ENCODE measurements at places on chromosomes 5 and 9.
A peak's percentile ranks its signal among the peaks of the same experiment; 100 is the strongest.

- H3K27me3 ChIP-seq = no peaks in the 10 kb centered on the region
- H3K36me3 ChIP-seq = no peaks in the 10 kb centered on the region
- no peak overlapping the region for H3K27ac ChIP-seq
- no peaks in the 10 kb centered on the region for H3K4me1 ChIP-seq
- no peak for DNase-seq
Measured at GRCh38 chr9:126633881-126634558, 20.3 kb downstream of the LMX1B start.

GRCh38 chr9:86356871-86357866, 3.0 kb upstream of the TUT7 start:
- H3K27me3 ChIP-seq = no peaks in the 10 kb centered on the region
- H3K27ac ChIP-seq = peak overlapping the region; percentile 43
- peaks cover 25% of the 10 kb centered on the region for H3K4me1 ChIP-seq
- peaks cover 23% of the 10 kb centered on the region for H3K36me3 ChIP-seq
- H3K4me3 ChIP-seq = no peak overlapping the region

GRCh38 chr9:127514468-127514867, 63.2 kb downstream of the LRSAM1 start:
- peaks cover 99% of the 10 kb centered on the region for H3K36me3 ChIP-seq
- no peak overlapping the region for H3K4me3 ChIP-seq
- DNase-seq = no peak
- H3K27ac ChIP-seq = no peak overlapping the region

- peaks cover 17% of the 10 kb centered on the region for H3K4me1 ChIP-seq
- H3K27ac ChIP-seq = no peak overlapping the region
- no peak for DNase-seq
- no peaks in the 10 kb centered on the region for H3K36me3 ChIP-seq
- no peaks in the 10 kb centered on the region for H3K27me3 ChIP-seq
Measured at GRCh38 chr5:150266871-150267291, 22.7 kb downstream of the CAMK2A start.

- DNase-seq = no peak
- H3K4me1 ChIP-seq = no peaks in the 10 kb centered on the region
- no peaks in the 10 kb centered on the region for H3K27me3 ChIP-seq
- H3K27ac ChIP-seq = no peak overlapping the region
- H3K36me3 ChIP-seq = no peaks in the 10 kb centered on the region
Measured at GRCh38 chr5:66820630-66821207, 224.5 kb downstream of the MAST4 start.

DNA sequence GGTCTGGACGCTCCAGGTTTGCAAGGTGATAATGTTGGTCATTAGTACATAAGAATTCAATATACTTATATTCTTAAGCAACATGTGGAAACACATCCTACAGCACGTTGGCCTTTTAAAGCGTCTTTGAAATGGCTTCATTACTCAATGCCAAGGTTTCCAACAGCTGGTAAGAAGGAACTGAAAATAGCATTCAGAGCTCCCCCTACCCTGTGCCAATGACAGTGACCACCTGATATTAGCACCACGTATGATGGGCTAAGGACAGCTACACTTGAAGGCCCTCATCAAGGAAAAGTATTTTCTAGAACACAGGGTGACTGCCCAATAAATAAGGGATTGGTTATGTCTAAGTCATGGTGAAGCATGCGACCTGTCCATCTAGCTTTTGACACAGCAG, 9.9 kb downstream of the ZNF622 start:
- peaks cover 71% of the 10 kb centered on the region for H3K36me3 ChIP-seq
- no peaks in the 10 kb centered on the region for H3K27me3 ChIP-seq
- DNase-seq = no peak
- H3K27ac ChIP-seq = peak overlapping the region; percentile 83

DNA sequence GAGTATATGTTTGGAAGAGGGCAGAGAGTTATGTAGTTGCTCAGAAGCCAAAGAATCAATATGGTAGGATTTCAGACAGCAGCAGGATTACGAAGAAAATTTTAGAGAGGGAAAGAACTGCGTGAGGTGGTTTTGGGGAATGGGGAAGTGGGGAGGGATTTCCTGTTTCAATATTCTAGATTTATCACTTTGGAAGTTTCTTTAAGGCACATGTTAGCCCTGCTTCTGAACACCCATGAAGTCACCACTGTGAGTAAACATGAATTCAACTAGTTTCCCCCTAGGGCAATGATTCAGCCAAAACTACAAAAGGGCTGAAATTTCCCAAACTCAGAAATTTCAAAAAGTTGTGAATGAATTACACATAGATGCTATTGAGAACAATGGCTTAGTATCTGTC, 132.2 kb downstream of the EBF1 start:
- no peak overlapping the region for H3K4me3 ChIP-seq
- H3K36me3 ChIP-seq = no peaks in the 10 kb centered on the region
- no peaks in the 10 kb centered on the region for H3K27me3 ChIP-seq
- DNase-seq = peak; percentile 91
- H3K27ac ChIP-seq = peak overlapping the region; percentile 73

GRCh38 chr5:167261309-167262100, 1029.9 kb upstream of the WWC1 start:
- no peak overlapping the region for H3K4me3 ChIP-seq
- H3K27ac ChIP-seq = no peak overlapping the region
- DNase-seq = peak; percentile 61
- H3K36me3 ChIP-seq = no peaks in the 10 kb centered on the region
- H3K27me3 ChIP-seq = no peaks in the 10 kb centered on the region

DNA sequence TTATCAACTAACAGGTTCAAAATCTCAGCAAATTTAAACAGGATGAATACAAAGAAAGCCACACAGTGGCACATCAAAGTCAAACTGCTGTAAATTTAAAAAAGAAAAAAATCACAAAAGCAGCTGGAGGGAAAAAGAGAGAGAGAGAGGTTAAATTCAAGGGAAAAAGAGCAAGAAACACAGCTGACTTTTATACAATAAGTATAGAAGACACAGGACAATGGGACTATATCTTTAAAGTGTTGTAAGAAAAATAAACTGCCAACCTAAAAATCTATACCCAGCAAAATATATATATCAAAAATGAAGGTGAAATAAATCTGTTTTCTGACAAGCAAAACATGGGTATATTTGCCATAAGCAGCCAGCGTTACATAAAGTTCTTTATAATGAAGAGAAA, 261.5 kb downstream of the TLE1 start:
- peaks cover 5% of the 10 kb centered on the region for H3K36me3 ChIP-seq
- no peaks in the 10 kb centered on the region for H3K4me1 ChIP-seq
- DNase-seq = no peak

DNA sequence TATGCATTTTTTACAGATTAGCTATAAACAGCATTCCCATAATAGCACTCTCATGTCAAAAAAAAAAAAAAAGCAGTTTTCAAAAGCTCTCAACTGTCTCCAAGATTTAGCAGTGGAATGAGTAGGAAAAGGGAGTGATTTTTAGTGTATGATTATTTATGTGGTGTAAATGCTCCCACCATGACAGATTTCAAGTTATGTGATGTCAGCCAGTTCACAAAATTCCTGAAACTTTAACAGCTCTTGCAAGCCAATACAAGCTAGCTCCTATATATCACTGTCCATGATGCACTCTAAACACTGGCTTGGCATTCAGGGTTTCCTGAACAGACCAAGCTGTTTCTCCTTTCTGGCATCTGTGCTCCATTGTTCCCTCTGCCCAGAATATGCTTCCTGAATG, 7.9 kb upstream of the ANKDD1B start:
- no peaks in the 10 kb centered on the region for H3K4me1 ChIP-seq
- peaks cover 31% of the 10 kb centered on the region for H3K36me3 ChIP-seq
- no peak overlapping the region for H3K4me3 ChIP-seq
- no peaks in the 10 kb centered on the region for H3K27me3 ChIP-seq
- peak overlapping the region; percentile 24 for H3K27ac ChIP-seq

DNA sequence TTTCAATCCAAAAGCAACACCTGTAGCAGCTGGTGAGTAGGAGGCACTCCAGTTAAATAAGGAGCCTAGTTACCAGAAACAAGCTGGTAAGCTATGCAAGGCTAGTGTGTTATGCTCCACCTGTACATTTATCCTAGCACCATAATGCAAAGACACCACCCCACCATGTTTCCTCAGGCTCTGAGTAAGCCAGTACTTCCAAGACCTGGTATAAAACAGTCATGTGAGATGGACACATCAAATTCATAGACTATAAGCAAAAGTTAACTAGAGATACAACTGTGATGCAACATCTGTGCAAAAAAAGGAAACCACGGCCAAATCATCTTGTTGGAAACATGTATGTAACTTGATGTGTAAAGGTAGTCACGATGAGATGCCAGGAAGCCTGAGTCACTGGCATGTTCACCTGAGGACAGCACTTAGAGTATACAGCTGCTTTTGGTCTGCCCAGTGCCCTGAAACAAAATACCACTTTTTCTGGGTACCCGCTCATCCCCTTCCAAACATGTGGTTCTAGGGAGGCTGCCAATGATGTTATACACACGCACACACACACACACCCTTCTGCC, 66.1 kb downstream of the CDK5RAP2 start:
- peak overlapping the region; percentile 91 for H3K27ac ChIP-seq
- H3K36me3 ChIP-seq = peaks cover 60% of the 10 kb centered on the region
- no peak overlapping the region for H3K4me3 ChIP-seq

GRCh38 chr9:88593537-88594185, 58.7 kb downstream of the NXNL2 start:
- no peaks in the 10 kb centered on the region for H3K36me3 ChIP-seq
- no peaks in the 10 kb centered on the region for H3K4me1 ChIP-seq
- H3K27me3 ChIP-seq = no peaks in the 10 kb centered on the region
- H3K4me3 ChIP-seq = no peak overlapping the region
- DNase-seq = peak; percentile 73
- H3K27ac ChIP-seq = no peak overlapping the region

DNA sequence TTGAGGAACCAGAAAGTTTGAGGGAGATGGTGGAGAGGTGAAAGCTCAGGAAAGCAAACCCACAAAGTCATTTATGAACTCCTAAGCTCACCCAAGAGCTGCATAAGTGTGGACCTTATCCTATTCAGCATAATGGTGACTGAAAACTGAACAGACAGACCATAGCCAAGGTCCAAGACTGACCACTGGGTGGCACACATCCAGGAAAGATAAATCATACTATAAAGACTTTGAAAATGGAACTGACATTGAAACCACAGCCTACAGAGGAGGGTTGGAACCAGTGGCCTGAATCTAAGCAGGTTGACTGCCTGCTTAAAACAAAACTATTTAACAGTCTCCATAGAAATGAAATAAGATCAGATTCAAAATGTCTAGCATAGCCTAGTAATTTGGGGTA, 121.0 kb upstream of the RGS7BP start:
- no peak overlapping the region for H3K27ac ChIP-seq
- no peaks in the 10 kb centered on the region for H3K27me3 ChIP-seq
- H3K36me3 ChIP-seq = no peaks in the 10 kb centered on the region
- H3K4me1 ChIP-seq = no peaks in the 10 kb centered on the region

GRCh38 chr5:4005335-4005734, 409.7 kb downstream of the IRX1 start:
- H3K27me3 ChIP-seq = no peaks in the 10 kb centered on the region
- no peak for DNase-seq
- H3K36me3 ChIP-seq = no peaks in the 10 kb centered on the region
- no peak overlapping the region for H3K4me3 ChIP-seq
